ENCODE measurements at places on chromosomes 3 and 15.

DNA sequence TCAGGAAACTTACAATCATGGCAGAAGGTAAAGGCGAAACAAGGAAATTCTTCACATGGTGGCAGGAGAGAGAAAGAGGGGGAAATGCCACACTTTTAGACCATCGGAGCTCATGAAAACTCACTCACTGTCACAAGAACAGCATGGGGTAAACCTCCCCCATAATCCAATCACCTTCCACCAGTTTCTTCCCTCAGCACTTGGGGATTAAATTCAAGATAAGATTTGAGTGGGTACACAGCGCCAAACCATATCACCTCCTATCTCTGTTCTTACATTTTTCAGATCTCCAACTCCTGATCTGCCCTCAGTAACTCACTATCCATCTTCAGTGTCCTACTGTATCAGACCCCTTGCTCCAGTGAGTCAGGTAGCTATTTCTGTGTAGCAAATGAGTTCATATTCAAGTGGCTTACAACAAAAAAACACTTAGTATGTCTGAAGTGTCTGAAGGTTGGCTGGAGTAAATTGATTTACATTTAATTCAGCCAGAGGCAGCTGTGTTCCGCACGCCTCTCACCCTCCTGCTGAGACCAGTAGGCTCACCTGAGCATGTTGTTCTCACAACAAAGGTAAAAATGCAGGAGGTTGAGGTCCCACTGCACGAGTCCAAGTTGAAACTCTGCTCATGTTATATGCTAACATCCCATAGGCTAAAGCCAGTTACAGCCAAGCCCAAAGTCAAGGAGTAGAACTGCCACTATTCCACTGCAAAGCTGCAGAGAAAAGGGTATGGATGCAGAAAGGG lies 180.7 kb upstream of the LMCD1 start:
- DNase-seq, result no peak

- DNase-seq, result no peak
Measured at GRCh38 chr3:68306571-68306970, 625.8 kb downstream of the TAFA4 start.

- DNase-seq, result no peak
Measured at GRCh38 chr3:55505776-55506175, 18.7 kb upstream of the WNT5A start.

DNA sequence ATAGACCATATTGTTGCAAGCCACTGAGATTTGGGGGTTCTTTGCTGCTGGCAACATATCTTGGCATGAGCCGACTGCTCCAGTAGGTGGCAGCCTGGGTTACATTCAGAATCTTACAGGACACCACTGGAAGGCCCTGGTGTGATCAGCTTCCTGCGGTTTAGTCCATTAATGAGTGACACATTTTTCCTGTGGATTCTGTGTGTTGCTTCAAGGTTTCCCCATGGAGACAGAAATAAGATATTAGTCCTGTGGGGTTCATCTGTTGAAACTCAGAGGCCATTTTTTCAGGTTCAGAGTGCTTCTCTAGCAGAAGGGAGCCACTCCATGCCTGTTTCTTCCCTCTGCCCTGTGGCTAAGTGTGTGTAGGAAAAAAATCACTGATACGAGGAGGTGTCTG lies 116.2 kb downstream of the MFSD1 start:
- DNase-seq, result peak; percentile 36

DNA sequence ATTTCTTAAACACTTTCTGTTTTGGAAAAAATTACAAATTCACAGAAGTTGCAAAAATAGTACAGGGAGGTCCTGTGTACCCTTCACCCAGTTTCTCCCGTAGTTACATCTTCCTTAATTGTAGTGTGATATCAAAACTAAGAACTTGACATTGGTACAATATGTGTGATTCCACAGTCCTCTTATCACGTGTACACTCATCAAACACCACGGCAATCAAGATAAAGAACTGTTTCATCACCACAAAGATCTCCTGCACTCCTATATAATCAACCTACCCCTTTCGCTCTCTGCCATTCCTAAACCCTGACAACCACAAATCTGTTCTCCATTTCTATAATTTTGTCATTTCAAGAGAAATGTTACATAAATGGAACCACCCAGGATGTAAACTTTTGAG lies 31.4 kb downstream of the POMGNT2 start:
- no peak for DNase-seq

- DNase-seq, result no peak
Measured at GRCh38 chr15:47796339-47796738, 79.0 kb downstream of the SEMA6D start.

- no peak for DNase-seq
Measured at GRCh38 chr15:100780208-100780800, 99.3 kb upstream of the ALDH1A3 start.
